HT1080 (cell line): ENCODE measurements at places on chromosomes 5 and 9. TPM values are rescaled to one million over a fixed set of nuclear protein-coding genes. Genes with fewer than 3 reads are reported as not detected.
A peak's percentile ranks its signal among the peaks of the same experiment; 100 is the strongest.

GRCh38 chr9:88738709-88739108 lies 203.7 kb downstream of the NXNL2 start:
- no peak for DNase-seq

Gene PCDHGA7
- total RNA-seq = 0.03 and 0.11 TPM in 2 replicates

Gene PCDHA6
- 0.03 and 0.10 TPM in 2 replicates for total RNA-seq

DNA sequence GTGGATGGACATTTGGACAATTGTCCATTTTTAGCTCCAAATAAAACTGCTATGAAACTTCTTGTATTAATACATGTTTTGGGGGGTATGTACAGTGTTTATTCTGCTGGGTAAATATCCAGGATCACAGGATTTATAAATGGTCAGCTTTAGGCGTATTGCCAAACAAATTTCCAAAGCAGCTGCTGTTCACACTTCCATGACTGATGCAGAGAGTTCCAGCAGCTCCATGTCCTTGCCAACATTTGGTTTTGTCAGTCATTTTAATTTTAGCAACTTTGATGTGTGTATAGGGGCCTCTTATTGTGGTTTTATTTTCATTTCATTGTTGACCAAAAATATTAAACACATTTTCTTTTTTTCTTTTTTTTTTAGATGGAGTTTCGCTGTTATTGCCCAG lies 9.8 kb upstream of the SUSD1 start:
- DNase-seq = no peak

GRCh38 chr9:133309608-133310007 lies 26.4 kb downstream of the SURF6 start:
- DNase-seq = no peak

DNA sequence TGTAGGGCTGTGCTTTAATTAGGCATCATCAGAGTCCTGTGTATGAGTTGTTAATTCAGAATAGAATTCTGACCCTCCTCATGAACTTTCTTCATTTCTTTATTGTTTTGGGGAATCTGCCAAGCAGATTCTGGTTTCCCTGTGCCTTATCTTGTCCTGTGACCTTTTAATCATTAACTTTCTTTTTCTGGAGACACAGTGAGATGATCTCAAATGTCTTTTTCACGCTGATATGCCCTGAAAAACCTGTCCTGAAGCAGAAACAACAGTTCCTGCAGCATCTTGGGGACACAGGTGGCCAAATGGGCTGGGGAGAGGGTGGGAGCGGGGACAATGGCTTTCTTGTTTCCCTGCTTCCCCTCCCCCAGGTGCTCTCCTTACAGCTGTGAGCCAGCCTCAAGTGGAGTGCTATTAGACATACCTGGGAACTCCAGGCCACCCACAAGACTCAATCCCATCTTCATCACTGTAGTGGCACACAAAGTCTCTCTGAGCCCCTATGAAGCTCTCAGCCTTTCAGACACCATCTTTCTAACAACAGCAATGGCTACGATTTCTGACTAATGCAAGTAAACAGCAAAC lies 213.8 kb downstream of the ATP10B start:
- DNase-seq = no peak

Gene PIP5K1B
- not detected in 2 replicates for total RNA-seq

DNA sequence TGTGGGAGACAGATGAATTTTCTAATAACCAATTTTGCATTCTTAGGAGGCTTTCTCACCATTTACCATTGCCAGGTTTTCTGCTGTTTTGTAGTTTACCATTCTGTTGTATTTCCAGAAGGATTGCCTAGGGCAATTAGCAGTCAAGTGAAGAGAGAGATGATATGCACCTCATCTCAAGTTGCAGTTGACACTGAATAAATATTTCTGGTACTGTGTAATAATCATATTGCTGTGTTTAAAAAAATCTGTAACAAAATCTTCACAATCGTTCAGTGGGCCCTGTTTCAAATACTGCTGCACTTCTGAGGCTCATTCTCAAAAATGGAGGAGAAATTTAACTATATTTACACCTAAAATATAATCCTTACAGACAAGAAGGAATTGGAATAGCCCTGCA lies 706.1 kb upstream of the PTPRD start:
- DNase-seq = no peak

DNA sequence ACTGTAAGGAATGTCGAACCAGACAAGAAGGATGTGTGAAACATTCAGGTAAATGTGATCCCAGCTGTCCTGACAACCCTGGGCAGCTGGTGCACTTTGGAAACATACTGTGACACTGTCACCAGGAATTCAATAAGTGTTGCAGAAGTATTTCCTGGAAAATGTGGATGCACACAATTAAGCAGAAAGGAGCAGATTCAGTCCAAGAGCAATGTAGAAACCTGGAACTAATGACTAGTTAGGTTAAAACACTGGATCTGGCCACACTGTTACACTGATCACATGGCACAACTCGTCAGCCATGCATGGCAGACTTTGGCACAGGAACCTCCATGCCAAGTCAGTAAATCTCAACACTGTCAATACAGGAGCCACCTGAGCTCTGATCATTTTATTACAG lies 109.0 kb downstream of the FAM174A start:
- no peak for DNase-seq

GRCh38 chr5:98096155-98096554 lies 677.3 kb upstream of the RGMB start:
- peak; percentile 44 for DNase-seq

GRCh38 chr5:32501071-32502002 lies 56.8 kb upstream of the ZFR start:
- DNase-seq = no peak

DNA sequence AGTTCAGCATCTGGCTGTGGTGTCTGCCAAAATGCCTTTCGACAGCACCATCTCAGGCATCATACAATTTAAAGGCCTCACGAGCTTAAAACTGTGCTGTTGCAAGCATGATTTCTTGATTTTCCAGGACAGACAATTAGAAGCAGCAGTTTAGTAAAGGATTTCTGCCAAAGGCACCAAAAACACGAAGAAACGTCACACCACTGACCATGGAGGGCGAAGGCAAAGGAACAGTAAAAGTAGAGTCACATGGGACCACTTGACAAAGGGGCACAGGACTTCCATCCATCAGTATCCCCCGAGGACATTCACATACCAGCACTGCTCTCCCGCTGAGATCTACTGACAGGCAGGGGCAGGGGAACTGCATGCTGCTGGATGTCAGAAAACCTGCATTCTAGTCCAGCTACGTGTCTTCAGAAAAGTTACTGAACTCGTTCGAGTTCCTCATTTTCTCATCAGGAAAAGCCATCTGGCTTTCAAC lies 70.4 kb upstream of the FBXW11 start:
- no peak for DNase-seq

Gene CCL27
- total RNA-seq = 0.26 TPM in 1 of 2 replicates, not detected in the other

Gene C9orf153
- 0.07 TPM in 1 of 2 replicates, not detected in the other for total RNA-seq

DNA sequence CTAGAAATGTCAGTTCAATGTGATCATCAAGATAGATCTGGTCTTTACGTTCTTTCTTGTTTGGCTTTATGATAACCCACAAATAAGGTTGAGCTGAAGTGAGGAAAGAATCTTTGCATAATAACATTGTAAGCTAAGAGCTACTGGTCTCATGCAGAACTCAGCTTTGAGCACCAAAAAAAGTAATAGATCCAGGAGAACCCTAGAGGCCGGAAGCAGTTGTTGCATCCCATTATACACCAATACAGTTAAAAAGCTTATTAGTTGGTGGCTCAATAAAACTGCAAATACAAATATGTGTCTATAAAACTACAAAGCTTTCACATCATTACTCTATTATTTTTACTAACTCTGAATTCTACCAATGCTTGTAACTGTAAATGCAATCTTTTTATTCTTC lies 85.5 kb upstream of the NUDT12 start:
- no peak for DNase-seq

- peak; percentile 59 for DNase-seq
Observed at GRCh38 chr9:94086486-94087345, 2.5 kb downstream of the PTPDC1 start.

- no peak for DNase-seq
Observed at GRCh38 chr5:81950996-81951395, 20.8 kb upstream of the ATG10 start.

Gene MRPL22
- 34.0 and 39.7 TPM in 2 replicates for total RNA-seq

DNA sequence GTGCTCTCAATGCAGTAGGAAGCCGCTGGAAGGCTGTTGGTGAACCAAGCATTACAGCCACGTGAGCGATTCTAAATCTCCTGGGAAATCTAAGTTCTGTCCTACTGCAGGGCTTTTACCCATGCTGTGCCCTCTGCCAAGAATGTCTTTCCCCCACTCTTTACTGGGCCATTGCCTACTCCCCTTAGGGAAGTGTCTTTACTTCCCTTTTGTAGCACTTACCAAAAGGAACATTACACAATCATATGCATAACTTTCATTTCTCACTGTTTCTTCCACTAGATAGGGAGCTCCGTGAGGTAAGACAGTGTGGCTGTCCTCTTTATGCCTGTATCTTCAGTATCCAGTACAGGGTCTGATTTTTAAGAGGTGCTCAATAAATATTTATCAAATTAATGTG lies 241.7 kb upstream of the NR4A3 start:
- no peak for DNase-seq

Gene ANKS6
- total RNA-seq = 20.5 and 25.7 TPM in 2 replicates

DNA sequence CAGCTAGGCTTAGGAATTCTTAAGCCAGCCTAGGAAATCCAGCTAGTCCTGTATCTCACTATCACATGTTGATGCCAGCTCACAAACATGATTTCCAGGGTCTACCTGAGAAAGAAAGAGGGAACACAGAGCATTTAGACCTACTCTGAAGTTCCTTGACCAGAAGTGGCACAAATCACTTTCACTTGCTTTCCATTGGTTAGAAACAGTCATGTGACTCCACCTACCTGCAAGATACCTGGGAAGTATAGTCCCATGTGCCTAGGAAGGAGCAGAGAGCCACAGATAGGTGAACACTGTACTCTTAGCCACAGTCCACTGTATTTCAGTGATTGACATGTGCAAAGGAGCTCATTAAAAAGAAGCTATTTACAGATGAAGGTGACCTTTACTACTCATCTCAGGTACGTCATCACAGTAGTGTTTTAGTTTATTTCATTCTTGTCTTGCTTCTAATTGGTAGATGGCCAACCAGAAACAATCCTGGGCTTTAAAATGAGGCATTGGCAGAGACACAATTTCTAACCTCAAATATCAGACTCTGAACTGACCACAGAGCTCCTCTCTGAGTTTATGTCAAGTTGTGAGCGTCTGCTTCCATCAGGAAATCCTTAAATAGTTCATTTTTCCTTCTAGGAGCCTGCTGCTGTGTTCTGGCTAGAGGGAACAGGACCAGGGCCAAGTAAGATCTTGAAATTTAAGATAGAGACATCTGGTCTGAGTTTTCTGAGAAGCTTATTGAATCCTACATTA lies 340.7 kb downstream of the TLE4 start:
- no peak for DNase-seq

GRCh38 chr9:14344053-14344524 lies 30.1 kb upstream of the NFIB start:
- DNase-seq = no peak

DNA sequence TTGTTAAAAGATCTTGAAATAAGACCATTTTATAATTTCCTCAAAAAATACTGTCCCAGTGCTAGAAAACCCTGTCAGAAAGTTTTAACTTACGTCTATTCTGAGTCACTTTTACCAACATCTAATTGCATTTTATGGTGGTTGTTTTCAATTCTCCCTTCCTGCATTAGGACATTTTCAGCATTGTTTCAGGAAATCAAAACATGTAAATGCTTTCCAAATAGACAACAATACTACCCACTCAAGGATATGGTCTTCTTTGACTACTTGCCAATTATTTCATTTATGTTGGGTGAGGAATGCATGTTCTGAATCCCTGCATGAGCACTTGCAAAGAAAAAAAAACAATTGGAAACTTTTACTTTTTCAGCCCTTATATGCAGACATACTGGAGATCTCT lies 284.6 kb upstream of the PDE4D start:
- DNase-seq = no peak

GRCh38 chr5:80987078-80987766 lies 27.1 kb downstream of the RASGRF2 start:
- DNase-seq = no peak

DNA sequence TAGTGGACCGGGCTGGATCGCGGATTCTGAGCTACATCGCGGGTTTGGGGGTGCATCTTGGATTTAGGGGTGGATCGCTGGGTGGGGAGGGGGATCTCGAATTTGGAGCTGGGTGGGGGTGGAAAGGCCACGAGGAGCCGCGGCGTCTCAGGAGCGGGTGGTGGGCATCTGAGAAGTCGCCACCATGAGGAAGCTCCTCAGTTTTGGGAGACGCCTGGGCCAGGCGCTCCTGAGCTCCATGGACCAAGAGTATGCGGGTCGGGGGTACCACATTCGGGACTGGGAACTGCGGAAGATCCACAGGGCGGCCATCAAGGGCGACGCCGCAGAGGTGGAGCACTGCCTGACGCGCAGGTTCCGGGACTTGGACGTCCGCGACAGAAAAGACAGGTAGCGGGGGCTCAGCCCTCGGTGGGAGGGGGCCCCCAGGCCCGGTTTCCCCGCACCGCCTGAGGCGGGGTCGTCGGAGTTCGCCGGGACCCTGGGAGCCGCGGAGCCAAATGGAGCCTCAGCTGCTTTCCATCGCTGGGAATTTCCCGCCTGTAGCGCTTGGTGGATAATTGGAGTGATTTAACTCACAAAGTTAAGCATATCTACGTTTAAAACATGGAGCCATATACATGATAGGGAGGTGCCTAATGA lies 376 bp downstream of the ANKRD18B start:
- no peak for DNase-seq

Gene IFNA10
- not detected in 2 replicates for total RNA-seq

Gene EIF4EBP3
- total RNA-seq = 0.80 TPM in 1 of 2 replicates, not detected in the other

DNA sequence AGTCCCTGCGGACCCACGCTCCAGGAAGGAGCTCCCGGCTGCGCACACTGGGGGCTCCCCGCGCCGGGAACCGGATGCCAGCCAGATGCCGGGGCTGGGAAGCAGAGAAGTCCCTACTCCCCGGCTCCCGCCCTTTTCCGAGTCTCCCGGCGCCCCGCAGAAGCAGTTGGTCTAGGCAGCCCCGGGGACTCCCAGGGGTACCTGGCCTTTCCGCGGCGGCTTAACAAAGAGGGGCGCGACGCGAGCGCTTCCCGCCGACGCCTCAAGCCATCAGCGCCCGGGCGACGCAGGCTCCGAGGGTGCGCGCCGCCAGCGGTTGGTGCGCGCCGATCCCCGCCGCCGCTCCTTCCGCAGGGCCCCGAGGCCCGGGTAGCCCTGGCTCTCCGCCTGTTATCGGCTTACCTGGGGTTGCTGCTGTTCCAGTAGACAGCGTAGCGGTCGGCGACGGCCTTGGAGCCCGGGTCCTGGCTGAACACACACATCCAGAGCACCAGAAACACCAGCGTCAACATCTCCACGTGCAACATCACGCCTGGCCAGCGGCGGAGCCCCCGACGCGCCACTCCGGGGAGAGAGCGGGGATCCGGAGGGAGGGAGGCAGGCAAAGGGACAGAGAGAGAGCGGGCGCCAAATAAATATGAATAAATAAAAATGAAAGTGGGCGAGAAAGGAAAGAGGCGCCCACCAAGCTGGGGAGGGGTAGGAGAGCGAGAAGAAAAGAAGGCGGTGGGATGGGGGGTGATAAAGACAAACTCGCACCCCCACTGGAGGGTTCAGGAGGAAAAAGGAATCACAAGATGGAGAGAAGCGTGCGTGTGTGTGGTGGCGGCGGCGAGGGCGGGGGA lies 428 bp downstream of the EFNA5 start:
- DNase-seq = peak; percentile 6

- no peak for DNase-seq
Observed at GRCh38 chr5:67910546-67910945, 305.0 kb upstream of the PIK3R1 start.

GRCh38 chr9:127204771-127205470 lies 59.7 kb upstream of the GARNL3 start:
- DNase-seq = peak; percentile 61

Gene PLPP7
- 0.56 and 1.6 TPM in 2 replicates for total RNA-seq

- DNase-seq = peak; percentile 72
Observed at GRCh38 chr5:167489202-167489601, 802.2 kb upstream of the WWC1 start.

- peak; percentile 81 for DNase-seq
Observed at GRCh38 chr9:117782931-117783788, 79.0 kb downstream of the TLR4 start.
